ENCODE measurements at places on chromosomes 2 and 18.

- no peak for ATAC-seq
These were observed 21.7 kb downstream of the TNP1 start for GRCh38 chr2:216838151-216838550.

DNA sequence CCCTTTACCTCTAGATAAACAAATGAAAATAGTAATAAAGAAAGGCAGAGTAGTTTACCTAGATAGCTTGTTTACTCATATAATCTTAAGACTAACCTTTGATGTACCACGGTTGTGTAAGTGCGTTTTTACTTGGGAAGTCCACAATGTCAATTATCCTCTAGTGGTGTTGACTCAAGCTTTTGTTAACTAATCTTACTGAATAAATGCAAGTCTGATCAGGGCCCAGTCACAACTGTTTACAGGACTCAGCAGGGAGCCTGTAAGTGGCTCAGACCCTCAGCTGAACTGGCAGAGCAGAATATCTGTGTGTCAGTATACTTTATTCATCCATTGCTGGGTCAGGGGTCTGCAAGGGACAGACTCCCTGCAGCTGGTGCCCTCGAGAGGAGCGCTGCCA lies 98.1 kb upstream of the ACAA2 start:
- ATAC-seq = no peak

DNA sequence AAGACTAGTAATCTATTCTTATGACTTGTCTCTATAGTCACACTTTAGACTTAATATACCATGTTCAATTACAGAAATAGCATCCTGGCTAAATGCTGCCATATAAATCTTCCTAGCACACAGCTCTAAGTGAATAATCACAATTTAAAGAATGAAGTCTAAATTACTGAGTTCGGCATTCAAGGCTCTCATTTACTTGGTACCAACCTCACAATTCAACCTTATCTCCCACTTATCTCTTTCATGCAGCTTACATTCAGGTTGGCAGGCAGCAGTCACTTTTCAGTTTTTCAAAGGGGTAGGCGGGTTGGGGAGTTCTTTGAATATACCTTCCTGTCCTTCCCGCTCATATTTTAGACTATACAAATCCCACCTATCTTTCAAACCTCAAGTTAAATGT lies 1.5 kb downstream of the MMADHC start:
- ATAC-seq = no peak

DNA sequence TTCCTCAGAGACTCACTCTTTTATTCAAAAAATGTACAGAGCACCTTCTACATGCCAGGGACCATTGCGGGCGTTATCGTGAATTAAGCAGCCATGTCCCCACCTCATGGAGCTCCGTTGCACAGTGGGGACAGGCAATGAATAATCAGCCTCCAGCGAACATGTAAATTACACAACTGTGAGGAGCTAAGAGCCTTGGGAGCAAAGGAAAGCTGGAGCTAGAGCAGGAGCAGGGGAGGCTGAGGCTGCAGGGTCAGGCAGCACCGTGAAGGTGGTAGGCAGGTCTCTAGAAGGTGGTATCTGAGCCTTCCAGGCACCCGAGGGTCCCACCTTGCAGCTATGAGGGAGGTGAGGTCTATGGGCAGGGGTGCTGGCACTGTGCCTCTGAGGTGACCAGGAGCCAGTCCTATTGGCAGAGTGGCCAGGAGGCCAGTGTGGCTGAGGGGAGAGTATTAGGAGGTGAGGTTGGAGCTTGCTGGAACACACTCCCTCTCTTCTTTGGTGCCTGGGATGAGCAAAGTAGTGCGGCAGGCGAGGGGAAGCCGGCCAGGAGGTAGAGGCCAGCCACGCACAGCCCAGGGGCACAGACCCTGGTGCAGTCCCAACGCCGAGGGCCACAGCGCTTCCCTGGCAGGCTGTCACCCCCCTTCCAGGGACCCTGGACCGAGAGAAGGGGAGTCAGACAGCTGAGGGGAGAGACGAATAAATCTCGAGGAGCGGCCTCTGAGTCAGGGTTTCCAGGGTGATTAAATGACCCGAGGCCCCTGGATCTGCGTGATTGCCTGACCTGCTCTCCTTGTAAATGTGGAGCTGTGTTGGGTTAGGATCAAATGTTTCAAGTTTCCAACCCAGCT lies 167.3 kb downstream of the SEPTIN10 start:
- ATAC-seq = no peak

GRCh38 chr2:16729335-16729734 lies 63.7 kb upstream of the CYRIA start:
- no peak for ATAC-seq

- ATAC-seq = no peak
These were observed 71.7 kb downstream of the CLHC1 start for GRCh38 chr2:55160422-55160821.

- ATAC-seq = no peak
These were observed 19.7 kb downstream of the NGEF start for GRCh38 chr2:232993231-232993821.

GRCh38 chr2:106745468-106745867 lies 140.5 kb downstream of the ST6GAL2 start:
- ATAC-seq = no peak

DNA sequence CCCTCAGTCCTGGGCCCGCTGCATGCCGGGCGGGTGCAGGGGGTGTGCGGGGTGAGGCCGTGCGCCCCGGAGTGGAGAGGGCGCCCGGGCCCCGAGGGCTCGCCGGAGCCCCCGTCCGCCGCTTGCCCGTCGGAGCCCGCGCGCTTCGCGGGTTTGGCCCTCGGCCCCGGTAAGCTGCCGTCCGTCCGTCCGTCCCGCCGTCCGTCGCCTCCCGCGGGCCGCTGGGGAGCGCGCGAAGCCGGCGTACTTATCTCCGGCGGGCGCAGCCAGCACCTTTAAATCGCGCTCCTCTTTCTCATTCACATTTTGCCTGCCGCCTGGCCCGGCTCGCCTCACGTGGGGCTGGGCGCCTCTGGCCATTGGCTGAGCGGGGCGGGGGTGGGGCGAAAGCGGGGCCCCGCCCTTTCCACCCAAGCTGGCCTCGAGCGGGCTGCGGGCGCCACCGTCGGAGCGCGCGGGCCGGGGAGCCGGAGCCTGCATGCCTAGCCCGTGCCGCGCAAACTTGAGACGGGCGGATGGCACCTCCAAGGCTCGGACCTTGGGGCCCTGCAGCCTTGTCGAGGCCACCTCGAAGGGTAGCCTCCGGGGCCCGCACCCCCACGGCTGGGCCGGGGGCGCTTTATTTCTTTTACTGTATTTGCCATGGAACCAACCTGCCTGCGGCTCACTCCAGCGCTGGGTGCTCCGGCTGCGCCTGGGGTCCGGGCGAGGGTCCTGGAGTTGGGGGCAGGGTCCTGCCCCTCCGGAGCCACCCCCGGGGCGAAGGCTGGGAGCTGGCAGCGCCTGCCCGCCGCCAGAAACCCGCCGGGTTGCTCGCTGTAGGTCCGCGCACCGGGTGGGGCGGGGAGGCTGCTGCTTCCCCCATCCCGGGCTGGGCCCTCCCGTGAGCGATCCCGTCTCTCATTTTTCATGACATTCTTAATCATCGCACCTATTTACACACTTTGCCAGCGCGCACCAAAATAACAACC lies at the start of gene GBX2:
GBX2 (minus strand) TSS at position 277 of the 971 bp plus-strand sequence. CDS start 415 bp downstream, outside the sequence.
- ATAC-seq = no peak

DNA sequence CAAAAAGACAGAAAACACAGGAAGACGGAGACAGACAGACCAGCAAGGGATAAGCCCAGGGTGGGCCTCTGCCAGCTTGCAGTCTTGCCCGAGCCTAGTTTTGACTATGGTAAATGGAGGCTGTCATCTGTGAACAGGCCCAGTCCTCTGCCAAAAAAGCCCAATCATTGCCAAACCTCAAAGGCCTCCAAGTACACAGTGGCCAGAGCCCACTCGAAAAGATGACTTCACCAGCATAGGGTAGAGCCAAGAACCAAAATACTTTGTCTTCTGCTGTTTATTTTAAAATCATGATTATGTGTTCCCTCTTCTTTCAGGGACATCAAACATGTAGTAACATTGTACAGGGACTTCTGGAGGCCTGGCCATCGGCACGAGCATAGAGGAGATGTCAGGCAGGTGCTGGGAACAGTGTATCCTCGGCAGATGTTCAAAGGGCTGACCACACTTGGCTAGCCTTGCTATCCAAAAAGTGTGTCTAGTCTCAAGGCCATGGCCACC lies 66.0 kb downstream of the TTC32 start:
- peak; percentile 73 for ATAC-seq
